Retina (tissue), 1 donor: ENCODE measurements at places on chromosomes 2 and 18.

- no peak for DNase-seq
Observed at GRCh38 chr2:121626777-121627524, 22.3 kb downstream of the CLASP1 start.

DNA sequence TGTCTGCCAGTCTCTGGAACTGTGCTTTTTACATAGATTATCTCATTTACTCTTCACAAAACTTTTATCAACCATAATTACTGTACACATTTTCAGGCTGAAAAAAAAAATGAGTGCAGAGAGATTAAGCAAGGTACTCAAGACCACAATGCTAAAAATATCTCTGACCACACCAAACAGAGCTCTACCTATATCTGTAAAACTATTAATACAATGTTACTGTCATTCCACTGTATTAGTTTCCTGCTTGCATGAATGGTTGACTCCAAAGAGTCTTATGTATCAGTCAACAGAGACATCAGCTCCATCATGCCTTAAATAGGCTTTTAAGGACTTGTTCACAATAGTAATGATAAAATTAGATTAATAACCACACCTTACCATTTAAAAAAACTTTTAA, 134.7 kb upstream of the CCDC150 start:
- no peak for DNase-seq

DNA sequence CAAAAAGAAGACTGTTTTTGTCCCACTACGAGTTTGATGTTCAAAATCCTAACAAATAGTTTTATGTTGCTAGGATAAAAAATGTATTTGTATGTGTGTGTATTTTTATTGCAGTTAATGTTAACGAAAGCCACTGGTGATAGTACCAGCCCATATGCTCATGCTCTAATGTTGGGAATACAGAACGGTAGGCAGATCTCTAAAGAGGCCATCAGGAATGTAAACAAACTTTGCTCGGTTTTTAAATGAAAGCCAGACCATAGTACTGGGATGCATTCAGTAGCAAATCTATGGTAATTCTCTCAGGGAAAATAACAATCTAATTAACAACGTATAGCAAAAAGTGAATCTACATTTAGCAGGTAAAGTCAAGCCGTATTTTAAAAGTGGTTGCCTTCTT, 208.1 kb downstream of the NEDD4L start:
- no peak for DNase-seq

GRCh38 chr2:110655701-110656100, 22.2 kb downstream of the BUB1 start:
- no peak for DNase-seq

GRCh38 chr2:205527801-205528200, 154.5 kb upstream of the NRP2 start:
- no peak for DNase-seq

- DNase-seq: no peak
Observed at GRCh38 chr2:129376426-129377077, 602.9 kb upstream of the RAB6C start.

- DNase-seq: no peak
Observed at GRCh38 chr2:31446848-31447247, 32.3 kb upstream of the XDH start.

- DNase-seq: no peak
Observed at GRCh38 chr2:128202791-128203190, 111.8 kb downstream of the UGGT1 start.

DNA sequence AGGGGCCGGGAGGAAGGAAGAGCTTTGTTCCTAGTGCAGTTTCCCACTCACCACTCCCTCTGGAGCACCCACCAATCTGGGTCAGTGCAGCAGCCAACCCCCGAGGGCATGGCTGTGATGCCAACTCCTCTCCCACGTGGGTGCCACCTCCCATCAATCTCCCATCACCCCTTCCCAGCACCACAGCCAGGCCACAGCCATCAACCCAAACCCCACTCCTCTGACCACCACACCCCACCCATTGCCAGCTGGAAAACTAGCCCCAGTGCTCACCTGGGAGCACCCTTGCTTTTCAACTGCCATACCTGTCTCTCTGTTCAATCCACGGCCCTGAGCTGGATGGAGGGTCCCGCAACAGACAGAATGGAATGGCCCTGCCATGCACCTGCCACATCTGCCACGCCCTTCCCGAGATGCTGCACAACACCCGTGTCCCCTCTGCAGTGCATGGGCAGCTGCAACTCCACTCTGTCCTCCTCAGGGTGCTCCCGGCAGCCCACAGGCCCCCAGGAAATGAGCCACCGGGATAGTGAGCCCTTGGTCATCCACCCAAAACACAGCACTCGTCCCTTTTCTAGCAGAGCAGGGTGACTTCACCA, 112.4 kb upstream of the ID2 start:
- no peak for DNase-seq

DNA sequence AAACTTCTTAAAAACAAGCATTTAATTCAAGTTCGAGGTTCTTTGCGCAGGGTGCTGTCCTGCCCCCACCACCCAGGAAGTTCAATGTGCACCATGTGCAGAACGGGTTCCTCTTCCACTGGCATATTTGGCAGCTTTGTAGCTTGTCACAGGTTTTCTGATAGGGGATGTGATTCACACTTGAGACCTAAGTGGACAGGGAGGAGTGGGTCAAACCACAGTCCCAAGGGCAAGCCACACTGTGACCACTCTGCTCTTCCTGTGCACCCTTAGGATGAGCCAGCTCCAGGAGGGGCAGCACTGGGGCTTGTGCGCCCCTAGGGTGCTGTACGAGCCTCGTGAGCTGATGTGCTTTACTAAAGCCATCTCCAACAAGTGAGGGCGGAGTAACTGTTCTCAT, 82.5 kb downstream of the TGFA start:
- no peak for DNase-seq

GRCh38 chr18:31679133-31679742, 5.1 kb downstream of the B4GALT6 start:
- DNase-seq: no peak

- DNase-seq: no peak
Observed at GRCh38 chr18:58205443-58206160, 161.6 kb downstream of the NEDD4L start.

- DNase-seq: no peak
Observed at GRCh38 chr18:2589345-2590068, 18.1 kb downstream of the NDC80 start.

- no peak for DNase-seq
Observed at GRCh38 chr18:79904357-79905147, 46.9 kb downstream of the SLC66A2 start.
